ENCODE measurements at places on chromosomes 16 and 17. TPM values are rescaled to one million over a fixed set of nuclear protein-coding genes. Genes with fewer than 3 reads are reported as not detected.

The CDYL2 gene
- total RNA-seq = 2.5 TPM

The DNAJA2 gene
- total RNA-seq = 68.7 TPM

The ZSCAN32 gene
- 12.1 TPM for total RNA-seq

The MYH8 gene
- total RNA-seq = not detected

The SYNGR3 gene
- total RNA-seq = 5.5 TPM

The NPIPB9 gene
- 7.5 TPM for total RNA-seq

The GPR179 gene
- under 0.01 TPM for total RNA-seq

The METTL22 gene
- total RNA-seq = 55.1 TPM

The CX3CL1 gene
- 4.8 TPM for total RNA-seq

The C16orf89 gene
- total RNA-seq = 14.7 TPM

The TBC1D24 gene
- 7.8 TPM for total RNA-seq

The KRTAP9-4 gene
- not detected for total RNA-seq

The FZD2 gene
- total RNA-seq = 2.8 TPM

The TM4SF5 gene
- not detected for total RNA-seq

The ANKRD40CL gene
- not detected for total RNA-seq

The HLF gene
- total RNA-seq = 41.7 TPM

The TMEM101 gene
- total RNA-seq = 25.3 TPM

The DNAH2 gene
- not detected for total RNA-seq

The ST6GALNAC2 gene
- total RNA-seq = 16.4 TPM

The OR4D2 gene
- total RNA-seq = not detected
